Foreskin keratinocyte (primary cell): ENCODE measurements at places on chromosomes 2 and 18.

GRCh38 chr18:79558933-79559416 is 120.6 kb upstream of the CTDP1 start:
- no peak for DNase-seq

GRCh38 chr2:99698896-99699295 is 209.1 kb upstream of the REV1 start:
- peak; percentile 30 for DNase-seq

- DNase-seq = no peak
Observed at GRCh38 chr2:54755641-54756326, 32.3 kb downstream of the EML6 start.

DNA sequence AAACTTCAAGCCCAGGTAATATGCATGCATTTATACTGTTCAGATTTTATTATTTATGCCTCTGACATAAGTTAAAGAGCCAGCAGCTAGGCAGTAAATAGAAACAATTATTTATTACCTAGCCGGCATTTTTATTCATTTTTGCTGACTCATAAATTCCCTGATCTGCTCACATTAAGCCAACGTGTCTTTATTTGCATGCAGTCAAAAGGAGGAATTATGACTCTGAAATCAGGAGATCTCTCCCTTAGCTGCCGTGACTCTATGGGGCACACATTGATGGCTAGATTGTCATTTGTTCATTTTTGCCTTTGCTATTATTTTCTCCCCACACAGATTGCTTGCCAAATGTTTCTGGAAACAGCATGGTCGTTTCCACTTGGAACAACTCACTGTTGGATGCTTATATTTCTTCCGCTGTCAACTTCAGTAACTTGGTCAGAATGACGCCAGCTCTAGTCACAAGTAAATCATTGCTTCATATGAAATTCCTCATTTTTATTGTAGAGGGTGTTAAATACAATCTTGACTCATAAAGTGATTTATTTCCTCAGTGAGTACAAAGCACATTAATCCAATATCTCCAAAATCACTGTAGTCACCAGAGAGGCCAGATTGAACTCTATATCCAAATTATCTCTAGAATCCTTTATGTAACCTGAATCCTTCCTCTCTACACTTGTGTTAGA is 15.9 kb upstream of the ZBTB14 start:
- no peak for DNase-seq

DNA sequence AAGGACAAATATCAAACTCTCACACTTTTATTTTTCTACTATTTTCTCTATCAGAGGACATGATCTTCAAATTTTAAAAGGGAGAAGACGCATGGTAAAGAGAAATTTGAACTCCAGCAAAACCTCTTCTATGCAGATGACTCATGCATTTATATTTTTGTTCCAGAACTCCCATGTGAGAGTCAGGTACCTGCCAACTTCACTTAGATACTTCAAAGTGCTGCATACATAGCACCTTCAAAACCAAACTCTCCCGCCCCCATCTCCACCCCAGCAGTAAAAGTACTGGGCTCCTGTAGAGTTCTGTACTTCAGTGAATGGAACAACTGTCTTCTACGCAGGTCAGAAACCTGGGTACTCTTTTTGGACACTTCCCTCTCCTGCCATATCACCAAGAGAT is 398.3 kb downstream of the TGIF1 start:
- no peak for DNase-seq

DNA sequence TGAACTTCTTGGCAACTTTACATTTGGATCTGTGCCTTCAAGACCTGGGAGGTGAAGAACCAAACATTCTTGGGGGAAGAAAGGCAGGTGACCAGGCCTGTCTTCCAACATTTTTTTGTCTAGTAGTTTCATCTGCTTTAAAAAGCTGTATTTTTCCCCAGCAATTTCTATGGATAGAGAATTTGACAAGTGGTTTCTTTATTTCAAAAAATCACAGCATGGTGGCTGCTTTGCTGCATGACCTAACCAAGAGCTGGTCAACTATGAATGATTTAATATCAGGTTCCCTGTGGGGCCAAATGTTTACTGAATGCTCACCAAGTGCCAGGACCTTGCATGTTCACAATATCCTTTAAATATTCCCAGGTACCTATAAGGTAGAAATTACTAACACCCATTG is 19.1 kb downstream of the LRP2 start:
- DNase-seq = no peak

DNA sequence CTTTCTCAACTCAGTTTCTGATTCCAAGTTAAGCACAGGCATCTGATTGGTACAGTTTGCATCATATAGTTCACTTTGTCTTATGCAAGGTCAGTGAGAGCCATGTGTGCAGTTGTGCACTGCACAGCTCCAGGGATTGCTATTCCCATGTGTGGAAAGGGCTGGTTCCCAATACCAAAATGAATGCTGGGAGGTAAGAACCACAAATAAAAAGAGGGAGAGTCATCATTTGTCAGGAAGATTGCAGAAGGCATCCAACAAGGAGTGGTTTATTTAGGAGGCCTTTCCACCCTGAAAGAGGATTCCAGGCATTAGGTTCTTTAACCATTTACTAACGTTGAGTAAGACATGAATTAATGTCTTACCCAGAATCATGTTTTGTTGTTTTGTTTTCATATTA is 141.2 kb upstream of the ST6GAL2 start:
- no peak for DNase-seq

DNA sequence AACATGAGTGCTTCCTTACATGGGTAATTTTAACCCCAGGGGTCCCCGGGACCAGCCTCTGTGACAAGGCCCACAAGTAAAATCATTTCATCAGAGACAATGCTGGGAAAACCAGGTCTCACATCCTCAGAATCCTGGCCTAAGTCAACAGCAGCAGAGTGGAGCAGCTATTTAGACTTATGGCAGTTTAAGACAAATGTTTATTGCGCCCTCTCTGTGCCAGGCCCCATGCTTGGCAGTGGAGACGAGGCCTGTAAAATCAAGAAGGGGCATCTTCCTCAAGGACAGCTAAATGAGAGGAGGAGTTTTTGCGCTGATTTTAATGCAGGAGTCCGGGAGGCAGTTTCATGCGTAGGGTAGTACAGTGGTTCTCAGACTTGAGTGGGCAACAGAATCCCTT is 56.0 kb upstream of the ACAA2 start:
- DNase-seq = no peak

DNA sequence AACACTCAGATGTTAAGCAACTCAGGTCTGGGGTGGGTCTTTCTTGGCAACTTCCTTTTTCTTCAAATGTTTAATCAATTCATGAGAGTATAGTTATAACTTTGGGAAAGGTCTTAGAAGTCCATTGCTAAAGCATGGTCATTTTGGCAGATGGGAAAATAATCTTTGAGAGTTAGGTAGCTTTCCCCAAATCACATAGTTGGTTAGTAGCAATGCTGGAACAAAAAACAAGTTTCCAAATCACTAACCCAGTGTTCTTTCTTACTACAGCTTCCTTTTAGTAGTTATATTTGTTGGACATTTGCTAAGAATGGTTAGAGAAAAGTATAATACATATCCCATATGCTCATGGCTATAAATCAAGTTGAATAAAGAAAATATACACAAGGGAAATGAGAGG is 185.2 kb upstream of the SLC14A2 start:
- DNase-seq = no peak

GRCh38 chr2:217285926-217286325 is 426.1 kb upstream of the TNP1 start:
- no peak for DNase-seq

DNA sequence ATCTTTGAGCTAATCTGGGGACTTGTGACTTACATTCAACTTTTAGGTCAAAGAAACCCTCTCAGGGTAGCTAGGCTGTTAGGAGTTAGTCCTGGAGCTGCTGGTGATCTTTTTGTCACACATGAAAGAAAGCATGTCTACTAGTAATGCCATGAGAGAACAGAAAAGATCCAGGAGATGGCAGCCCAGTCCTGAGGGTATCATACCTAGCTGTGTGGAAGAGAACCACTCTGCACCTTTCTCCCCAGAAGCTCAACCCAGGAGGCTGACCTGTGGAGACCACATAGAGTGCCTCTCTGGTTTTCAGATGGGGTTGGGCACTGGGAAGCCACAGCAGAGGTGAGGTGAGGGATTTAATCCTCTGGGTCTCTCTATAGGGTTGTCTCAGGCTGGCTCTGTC is 460.2 kb upstream of the UBE2E3 start:
- peak; percentile 30 for DNase-seq

GRCh38 chr2:19361325-19361990 is 3.0 kb upstream of the OSR1 start:
- DNase-seq = no peak
